ENCODE measurements at places on chromosomes 6 and 20.

- DNase-seq: no peak
These were observed 52.4 kb upstream of the EDN3 start for GRCh38 chr20:59247731-59248684.

DNA sequence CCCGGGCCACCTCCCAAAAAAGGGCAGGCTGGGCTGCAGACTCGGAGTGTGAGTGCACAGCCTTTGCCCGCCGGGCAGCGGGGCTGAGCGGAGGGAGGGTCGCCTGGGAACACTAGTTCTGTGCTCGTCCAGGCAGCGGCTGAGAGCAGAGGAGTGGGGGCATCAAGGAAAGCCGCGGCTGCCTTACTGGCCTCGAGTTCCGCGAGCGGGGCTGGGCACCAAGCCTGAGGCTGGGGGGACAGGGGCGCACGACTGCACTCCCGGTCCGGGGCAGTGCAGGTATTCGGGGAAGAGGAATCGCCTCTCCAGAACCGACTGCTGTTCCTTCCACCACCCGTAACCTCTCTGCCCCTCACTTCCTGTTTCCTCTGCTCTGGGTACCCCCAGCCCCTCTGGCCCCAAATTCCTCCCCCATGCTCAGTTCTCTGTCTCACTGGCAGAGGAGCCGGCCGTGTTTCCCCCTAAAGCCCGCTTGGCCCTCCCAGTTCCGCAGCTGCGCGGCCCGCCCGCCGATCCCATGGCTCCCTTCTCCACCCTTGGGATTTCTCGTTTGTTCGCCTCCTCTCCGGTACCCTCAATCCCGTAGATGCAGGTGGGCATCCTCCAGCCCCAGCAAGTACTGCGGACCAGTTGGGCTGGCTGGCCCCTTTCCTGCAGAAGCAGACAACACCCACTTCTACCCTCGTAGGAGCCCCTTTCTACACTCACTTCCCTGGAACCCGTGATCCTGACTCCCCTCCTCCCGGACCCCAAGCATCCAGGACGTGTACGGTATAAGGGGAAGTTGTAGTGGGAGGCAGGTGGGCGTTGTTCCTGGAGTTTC, 5.1 kb downstream of the RING1 start:
- DNase-seq: peak; percentile 74

GRCh38 chr6:128725271-128726233, 157.4 kb upstream of the LAMA2 start:
- no peak for DNase-seq

DNA sequence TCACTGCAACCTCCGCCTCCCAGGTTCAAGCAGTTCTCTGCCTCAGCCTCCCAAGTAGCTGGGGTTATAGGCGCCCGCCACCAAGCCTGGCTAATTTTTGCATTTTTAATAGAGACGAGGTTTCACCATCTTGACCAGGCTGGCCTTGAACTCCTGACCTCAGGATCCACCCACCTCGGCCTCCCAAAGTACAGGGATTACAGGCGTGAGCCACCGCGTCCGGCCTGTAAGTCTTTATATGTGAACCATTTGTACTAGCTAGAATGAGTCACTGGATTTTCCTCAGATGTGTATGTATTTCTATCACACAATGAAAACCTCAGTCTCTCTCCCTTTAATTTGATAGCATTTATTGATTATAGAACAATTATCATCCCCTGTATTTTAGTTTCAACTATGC, 34.0 kb downstream of the ITCH start:
- no peak for DNase-seq

DNA sequence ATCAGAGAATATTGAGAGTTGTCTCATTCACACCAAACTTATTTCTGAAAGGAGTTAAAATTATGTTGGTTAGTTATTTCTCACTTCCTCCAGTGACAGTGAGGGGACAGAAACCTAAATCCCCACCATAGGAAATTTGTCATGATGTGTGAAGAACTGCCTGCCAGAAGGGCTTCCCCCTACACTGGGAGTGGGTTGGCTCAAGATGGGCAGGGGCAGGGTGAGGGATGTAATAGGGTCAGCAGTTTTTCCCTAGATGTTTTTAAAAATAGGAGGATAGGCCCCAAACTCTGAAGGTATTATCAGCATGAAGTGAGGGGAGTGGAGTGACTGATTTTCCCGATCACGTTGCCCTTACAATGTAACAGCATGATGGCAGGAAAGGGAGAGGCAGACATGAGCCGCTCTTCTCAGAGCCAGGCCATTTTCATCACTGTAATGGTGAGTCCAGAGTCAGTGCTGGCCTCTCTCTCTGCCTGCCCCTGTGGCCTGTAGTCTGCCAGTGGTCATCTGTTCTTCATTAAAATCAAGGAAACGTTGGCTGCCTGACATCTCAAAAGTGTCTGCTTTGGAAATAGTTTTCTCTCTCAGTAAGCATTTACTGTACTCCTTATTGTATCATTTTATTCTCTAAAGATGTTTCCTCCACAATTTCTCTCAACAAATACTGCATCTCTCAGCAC, 59.8 kb upstream of the SYNJ2 start:
- peak; percentile 73 for DNase-seq

GRCh38 chr6:583116-583515, 73.8 kb downstream of the HUS1B start:
- no peak for DNase-seq

DNA sequence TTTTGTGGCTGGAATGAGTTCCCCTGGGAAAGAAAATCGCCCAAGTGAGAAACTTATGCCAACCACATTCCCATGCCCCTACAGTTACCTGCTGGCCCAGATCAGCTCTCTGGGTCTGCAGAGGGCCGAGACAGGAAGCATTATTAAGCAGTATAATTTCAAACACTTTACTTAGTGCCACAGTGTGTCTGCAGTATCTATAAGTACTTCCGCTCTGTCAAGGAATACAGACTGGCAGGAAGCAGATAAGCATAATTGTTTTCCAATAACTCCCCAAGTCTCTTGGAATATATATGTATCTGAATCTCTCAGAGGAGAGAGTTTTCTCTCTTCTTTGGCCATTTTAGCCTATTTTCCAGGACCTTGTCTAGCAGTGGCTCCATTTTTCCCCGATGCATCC, 24.9 kb downstream of the SAYSD1 start:
- DNase-seq: no peak

DNA sequence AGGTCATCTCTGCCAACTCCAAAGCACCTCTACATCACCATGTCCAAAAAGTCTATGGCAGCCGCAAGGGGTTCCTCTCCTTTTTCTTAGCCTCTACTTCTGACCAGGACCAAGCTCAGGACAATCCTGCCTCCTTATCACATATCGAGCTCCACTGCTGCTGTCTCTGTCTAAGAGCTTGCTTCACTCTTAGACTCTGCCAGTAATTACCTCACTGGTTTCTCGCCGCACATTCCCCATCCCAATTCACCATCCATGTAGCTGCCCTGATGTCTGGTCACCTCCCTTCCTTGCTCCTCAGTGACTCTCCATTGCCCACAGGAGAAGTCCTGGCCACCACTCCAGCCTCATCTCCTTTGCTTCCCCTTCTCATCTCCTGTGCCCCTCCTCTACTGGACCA, 24.1 kb upstream of the PI16 start:
- no peak for DNase-seq

All from right forelimb (tissue), 1 donor.